Kidney tubule cell (primary cell): ENCODE measurements at places on chromosomes 7 and 10.
A peak's percentile ranks its signal among the peaks of the same experiment; 100 is the strongest.

DNA sequence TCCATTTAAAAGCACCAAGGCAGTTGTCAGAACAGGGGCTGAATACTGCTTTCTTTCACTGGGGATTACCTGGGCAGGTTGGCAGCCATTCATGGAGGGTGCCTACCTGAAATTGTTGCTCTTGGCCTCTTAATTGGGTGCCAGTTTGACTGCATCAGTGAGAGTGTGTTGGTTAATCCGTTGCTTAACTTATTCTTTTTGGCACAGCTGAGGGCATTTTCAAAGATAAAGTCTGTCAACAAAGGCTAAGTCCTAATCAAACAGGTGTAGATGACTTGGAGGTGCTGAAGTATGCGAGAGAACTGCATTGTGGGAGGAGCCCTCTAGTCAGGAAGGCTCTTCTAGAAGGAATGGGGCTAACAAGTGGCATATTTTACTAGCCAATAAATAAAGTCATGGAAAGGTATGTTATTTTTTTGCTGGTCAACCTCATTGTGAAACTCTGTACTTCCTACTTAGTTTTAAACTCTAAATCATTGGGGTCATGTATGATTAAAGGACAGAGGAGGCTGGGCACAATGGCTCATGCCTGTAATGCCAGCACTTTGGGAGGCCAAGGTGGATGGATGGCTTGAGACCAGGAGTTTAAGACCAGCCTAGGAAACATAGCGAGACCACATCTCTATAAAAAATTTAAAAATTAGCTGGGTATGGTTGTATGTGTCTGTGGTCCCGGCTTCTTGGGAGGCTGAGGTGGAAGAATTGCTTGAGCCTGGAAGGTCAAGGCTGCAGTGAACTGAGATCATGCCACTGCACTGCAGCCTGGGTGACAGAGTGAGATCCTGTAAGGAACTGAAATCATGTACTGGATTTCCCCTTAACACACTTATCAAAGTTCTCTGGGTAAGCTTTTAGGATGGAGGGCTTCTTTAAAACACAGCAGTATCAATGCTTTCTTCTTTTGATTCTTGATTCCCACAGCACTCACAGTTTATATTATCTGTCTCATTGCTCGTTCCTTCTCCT is 134.1 kb downstream of the LRMDA start:
- DNase-seq: no peak

DNA sequence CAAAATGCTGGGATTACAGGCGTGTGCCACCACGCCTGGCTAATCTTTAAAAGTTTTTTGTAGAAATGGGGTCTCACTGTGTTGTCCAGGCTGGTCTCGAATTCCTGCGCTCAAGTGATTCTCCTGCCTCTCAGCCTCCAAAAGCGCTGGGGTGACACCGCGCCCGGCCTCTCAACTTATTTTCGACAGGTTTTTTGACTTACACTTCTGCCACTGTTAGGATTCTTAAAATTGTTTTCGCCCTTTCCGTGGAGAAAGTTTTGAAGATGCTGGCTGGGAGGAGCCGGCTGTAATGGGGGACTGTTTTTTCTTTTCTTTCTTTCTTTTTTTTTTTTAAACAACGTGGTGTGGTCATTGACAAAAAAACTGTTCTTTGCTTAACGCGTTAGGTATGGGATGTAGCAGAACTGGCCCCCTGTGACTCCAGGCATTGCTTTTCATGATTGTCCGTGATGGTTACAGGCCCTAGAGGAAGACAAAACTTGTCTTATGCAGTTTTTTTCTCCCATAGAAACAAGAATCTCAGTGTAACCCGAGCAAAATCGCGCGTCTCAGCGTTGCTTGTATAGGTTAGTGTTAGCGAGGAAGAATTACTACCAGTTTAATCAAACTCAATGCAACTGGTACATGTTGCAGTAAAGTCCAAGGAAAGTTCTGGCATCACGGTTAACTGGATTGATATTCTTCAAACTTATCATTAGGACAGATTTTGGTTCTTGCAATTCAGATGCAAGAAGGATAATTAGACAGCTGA is 72.2 kb downstream of the DAGLB start:
- DNase-seq: peak; percentile 33

DNA sequence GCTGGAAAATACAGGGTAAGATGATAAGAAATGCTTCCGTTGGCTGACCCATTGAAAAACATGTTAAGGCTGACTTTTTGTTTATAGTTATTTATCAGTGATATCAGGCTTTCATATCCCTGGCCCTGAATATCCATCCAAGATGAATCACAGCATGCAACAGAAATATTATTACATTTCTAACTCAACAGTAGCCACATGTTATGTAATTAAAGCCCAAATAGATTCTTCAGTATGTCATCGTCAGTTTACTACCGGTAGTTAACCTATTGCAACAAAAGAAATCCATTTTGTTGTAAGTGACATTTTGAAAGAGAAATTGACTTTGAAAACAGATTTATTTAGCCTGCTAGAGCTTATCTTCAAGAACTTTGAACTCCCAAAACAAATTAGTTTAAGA is 354.1 kb upstream of the CELF2 start:
- no peak for DNase-seq

DNA sequence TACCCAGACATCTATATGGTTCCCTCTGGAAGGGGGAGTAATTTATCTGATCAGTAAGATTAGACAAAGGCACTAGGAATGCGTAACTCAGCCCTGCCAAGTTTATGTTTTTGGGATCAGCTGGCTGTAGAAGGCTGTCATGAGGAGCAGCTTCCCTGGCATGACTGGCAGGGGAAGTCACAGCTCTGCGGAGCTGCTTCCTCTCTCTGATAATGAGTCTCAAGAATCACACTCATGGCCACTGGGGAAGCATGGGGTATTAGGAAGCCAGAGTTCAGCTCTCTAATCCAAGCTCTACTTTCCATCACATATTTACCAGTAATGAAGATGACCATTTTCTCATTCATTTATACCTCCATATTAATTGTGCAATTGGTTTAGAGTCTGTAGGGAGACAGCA is 758.9 kb downstream of the GRM8 start:
- no peak for DNase-seq

- peak; percentile 16 for DNase-seq
These were observed 183.1 kb upstream of the YAE1 start for GRCh38 chr7:39383136-39383535.

- no peak for DNase-seq
These were observed 21.9 kb downstream of the UBE2D1 start for GRCh38 chr10:58356756-58357155.

DNA sequence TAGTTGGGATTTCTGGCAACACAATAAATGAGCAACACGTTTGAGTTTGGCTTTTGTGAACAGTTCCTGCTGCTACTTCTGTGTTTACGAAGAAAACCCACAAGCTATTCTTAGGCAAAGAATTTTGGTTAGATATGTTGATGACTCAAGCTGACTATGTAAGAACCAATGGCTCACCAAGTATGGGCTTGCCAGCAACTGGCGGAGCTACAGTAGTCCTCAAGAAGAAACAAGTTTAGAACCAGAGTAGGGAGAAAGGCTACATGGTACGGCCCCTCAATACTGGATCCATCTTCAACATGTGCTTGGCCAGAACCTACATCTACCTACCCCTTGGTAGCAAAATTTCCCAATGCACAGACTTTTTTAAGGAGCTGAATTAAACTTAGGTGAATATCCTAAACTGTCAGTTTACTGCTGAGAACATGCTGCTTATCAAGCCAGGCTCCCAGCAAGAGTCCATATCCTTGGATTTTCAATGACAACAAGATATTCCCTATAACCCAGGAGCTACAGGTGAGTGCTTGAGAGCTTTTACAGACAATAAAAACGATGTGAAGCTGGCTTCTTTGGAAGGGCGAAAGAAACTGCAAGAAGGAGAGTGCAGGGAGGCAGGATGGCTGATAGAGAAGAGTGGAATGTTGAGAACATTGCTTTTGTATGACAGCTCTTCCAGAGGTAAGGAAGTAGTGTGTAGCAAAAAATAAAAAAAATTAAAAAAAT is 74.3 kb upstream of the ASAH2 start:
- DNase-seq: peak; percentile 93

DNA sequence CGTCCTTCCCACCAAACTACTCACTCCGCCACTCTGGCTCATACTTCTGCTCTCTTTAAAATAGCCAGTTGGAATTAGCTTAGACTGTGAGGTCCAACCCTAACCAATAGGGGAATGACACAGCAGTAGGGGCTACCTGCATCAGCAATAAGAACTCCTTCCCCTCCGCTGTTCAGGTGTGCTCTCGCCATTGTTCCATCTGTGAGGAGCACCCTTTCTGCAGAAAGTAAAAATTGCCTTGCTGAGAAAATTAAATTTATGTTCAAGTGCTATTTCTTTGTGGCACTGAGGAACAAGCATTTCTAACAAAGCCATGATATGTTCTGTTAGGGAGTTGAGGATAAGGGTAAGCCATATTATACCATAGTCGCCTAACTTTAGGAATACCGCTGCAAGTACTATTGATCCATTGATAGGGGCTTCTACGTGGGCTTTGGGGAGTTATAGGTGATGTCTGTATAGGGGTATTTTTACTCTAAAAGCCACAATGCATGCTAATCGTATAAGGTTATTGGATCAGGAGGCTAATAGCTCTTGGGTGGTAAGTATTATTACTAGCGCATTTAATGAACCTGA is 1269.5 kb downstream of the TYW1 start:
- DNase-seq: no peak

- DNase-seq: no peak
These were observed 497.4 kb upstream of the FOXK1 start for GRCh38 chr7:4184653-4185052.

- DNase-seq: no peak
These were observed 621.3 kb downstream of the ANKRD7 start for GRCh38 chr7:118845791-118846190.

DNA sequence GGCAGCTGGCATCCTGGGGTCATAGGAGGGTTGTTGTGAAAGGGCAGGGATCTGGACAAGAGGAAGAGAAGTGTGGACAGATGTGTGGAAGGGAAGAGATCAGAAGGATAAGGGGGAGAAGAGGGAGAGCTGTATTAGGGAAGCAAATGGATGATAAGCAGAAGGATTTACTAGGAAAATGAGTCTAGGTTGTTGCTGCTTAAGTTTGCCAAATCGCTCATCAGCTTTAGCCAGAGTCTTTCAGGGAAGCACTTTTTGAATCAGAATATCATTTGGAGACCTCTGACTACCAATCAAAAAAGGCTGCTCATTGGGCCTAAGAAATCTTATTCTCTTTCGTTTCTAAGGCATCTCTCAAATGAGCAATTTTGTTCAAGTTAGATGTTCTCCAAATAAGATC is 2.6 kb upstream of the CSGALNACT2 start:
- no peak for DNase-seq

DNA sequence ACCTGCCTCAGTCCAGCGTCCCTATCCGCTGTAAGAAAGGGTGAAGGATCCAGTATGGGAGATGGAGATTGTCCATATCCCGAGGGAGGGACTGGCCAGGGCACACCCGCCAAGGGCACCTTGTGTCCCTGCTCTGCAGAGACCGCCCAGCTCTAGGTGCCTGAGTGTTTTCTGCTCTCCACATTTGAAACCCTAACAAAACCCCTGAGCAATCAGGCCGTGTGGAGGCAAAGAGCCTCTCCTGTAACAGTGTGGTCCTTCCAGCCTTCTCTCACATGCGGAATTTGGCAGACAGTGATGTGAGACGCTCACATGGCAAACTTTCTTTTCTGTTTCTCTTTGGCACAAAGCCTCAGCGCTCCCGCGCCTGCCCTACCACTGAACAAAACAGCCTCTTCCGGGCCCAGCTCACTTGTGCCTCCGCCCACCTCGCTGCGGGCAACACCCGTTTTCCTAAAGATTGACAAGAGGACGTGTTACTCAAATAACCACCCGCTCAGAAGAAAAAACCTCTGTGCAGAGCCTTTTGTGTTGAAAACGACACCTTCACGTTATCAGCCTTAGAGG is 514.8 kb downstream of the DNAJB6 start:
- no peak for DNase-seq

DNA sequence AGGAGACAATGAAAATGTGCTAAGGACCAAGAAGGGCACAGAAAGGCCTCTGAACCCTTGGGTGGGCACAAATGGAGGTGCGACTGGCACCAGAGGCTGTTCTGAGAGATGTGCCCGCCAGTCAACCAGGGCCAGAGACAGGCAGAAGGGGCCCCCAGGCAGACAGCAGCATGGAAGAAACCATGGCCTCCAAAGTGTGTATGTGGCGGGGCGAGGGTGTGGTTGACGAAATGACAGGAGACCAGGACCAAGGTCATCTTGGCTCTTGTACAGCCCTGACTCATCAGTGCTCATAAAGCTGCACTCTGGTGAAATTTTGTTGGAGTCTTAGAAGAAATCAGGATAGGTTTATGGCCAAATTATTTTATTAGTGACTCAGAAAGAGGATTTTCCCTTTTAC is 4.0 kb upstream of the MRPS24 start:
- DNase-seq: peak; percentile 16

DNA sequence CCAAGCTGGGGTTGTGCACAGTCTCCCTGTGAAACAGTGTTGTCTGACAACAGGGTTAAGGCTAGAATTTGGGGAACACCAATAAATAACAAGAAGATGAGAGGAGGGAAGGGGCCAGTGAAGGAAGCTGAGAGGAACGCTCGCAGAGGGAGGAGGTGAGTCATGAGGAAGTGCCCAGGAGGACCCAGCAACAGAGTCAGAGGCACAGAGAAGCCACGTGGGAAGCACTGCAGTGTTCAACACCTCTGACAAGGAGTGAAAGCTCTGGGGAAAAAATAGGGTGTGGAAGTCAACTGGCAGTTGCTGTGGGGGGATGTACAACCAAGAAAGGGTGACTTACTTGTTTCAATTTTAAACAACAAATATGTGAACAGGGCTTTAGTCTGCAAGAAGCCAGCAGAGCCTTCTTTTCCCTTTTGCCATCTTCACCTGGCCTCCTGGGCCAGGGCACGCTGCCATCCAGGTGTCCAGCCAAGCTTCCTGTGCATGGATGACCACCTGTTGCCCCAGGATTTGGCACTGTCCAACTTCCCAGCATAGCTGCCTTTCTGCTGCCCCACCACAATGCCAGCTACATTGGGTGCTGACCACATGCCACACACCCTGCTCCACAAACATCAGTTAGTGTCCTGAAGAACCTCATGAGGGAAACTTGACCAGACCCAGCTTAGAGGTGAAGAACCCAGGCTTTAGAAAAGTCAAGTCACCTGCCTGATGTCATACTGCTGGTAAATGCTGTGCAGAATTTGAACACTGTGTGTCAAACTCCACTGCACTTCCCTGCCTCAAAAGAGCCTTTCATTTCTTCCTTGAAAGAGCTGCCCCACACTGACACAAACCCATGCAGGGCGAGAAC is 69.6 kb downstream of the ATXN7L1 start:
- DNase-seq: peak; percentile 82

DNA sequence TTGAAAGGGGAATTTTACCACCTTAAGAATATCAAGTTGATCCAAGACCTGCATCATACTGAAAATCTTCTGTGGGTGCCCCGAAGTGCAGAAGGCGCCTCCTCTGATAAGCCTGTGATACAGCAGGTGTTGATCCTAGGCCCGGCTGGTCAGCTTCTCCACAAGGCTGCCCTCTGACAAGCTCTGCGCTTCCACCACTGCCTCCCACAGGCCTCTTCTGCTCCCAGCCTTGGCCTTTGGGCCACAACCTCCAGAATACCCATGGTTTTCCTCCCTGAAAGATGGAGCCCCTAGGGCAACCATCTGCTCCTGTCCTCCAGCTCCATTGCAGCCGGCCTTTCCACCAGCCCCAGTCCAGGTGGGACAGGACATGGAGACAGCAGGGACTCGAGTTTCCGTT is 5.6 kb upstream of the OGDHL start:
- DNase-seq: no peak
